ENCODE measurements at places on chromosomes 4 and X. TPM values are rescaled to one million over a fixed set of nuclear protein-coding genes. Genes with fewer than 3 reads are reported as not detected.

GRCh38 chr4:140659943-140660700 is 91.4 kb upstream of the UCP1 start:
- DNase-seq: no peak

Gene C4orf50
- not detected for total RNA-seq

DNA sequence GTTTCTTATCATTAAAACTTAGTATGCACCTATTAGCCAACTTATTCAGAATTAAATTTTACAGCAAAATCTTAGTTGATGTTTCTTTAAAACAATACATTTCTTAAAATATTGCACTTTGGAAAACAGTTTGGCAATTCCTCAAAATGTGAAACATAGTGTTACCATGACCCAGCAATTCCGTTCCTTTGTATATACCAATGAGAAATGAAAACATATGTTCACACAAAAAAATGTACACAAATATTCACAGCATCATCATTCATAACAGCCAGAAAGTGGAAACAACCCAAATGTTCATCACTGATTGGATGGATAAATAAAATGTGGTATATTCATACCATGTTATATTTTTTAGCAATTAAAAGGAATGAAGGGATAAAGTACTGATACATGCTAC is 50.2 kb downstream of the WDR44 start:
- DNase-seq: no peak

GRCh38 chr4:137677863-137678262 is 145.6 kb upstream of the PCDH18 start:
- DNase-seq: no peak

Gene ATP8A1
- 70.4 TPM for total RNA-seq

DNA sequence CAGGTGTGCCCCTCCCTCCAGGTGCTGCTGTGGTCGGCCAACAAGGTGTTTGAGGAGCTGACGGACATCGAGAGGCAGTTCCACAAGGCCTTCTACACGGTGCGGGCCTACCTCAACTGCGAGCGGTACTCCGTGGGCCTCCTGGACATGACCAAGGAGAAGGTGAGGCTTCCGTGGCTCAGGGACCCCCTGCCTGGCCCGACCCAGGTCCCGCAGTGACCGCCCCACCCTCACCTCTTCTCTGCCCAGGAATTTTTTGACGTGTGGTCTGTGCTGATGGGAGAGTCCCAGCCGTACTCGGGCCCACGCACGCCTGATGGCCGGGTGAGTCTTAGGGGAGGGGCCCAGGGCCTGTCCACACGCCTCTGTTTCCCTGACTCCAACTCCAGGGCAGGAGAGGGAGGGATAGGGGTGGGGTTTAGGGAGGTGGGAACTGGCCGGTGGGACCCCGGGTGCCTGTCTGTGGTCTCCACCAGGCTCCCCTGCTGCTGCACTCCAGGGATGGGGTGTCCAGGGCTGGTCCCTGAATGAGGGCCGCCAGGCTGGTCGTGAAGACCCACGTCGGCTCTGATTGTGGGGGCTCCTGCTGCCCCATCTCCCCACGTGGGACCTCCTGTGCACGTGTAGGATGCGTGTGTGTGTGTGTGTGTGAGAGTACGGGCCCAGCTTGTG is 20.1 kb downstream of the ATP5ME start:
- DNase-seq: no peak
